ENCODE measurements at places on chromosomes 11 and 22. TPM values are rescaled to one million over a fixed set of nuclear protein-coding genes. Genes with fewer than 3 reads are reported as not detected.

The TM7SF2 gene
- total RNA-seq = 20.9 TPM

The BIRC2 gene
- total RNA-seq = 42.4 TPM

The LMF2 gene
- total RNA-seq = 77.9 TPM

GRCh38 chr11:44928144-44928543 is 22.5 kb downstream of the TP53I11 start:
- no peak for DNase-seq

DNA sequence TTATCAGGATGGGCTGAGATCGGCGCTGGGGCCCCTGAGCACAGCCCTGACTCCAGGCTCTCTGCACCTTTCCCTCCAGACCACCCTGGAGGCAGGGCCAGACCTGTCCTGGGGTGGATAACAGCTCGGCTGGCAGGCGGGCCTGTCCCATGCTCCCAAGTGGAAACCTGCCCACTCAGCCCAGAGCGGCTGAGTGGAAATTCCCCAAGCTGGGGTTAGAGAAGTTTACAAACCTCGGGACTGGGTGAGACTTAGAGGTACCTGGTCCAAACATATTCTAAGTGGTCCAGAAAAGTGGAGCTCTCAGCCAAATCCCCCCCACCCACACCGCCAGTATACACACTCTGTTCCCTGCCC is 4.8 kb upstream of the FXYD2 start:
- peak; percentile 29 for DNase-seq

GRCh38 chr11:35661534-35661933 is 1.0 kb upstream of the TRIM44 start:
- DNase-seq = no peak

- no peak for DNase-seq
Measured at GRCh38 chr11:13720940-13721339, 52.5 kb downstream of the FAR1 start.

GRCh38 chr11:121517996-121518395 is 65.2 kb upstream of the SORL1-AS1 start:
- no peak for DNase-seq

DNA sequence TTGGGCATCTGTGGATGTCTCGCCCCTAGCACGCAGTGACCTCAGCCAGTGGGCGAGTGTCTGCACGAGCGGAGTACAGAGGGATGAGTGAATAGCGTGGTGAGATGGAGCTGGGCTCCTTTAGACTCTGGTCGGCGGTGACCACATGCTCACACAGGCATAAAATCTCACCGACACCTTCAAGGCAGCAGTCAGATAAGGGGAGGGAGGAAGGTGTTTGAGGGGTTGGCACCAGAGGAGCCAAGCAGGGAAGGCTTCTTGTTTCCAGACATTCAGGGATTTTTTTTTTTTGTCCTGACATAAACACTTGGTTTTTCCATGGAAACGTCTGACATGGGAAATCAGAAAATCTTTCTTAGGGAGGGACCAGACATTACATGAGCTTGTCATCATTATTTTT is 35.8 kb downstream of the GRIK4 start:
- DNase-seq = no peak

- DNase-seq = no peak
Measured at GRCh38 chr11:70142221-70142875, 60.7 kb upstream of the FADD start.

Data from kidney (tissue), 22 donors.